Urothelium cell line (cell line): ENCODE measurements at places on chromosomes 2 and 18.

- peak; percentile 73 for DNase-seq
These were observed 1210.4 kb upstream of the ACVR2A start for GRCh38 chr2:146634230-146635097.

GRCh38 chr2:81513328-81513727, 1208.8 kb upstream of the LRRTM1 start:
- no peak for DNase-seq

- peak; percentile 62 for DNase-seq
These were observed 711 bp downstream of the SFXN5 start for GRCh38 chr2:73070643-73071359.

GRCh38 chr2:181781078-181781786, 100.9 kb upstream of the NEUROD1 start:
- no peak for DNase-seq

- DNase-seq, result no peak
These were observed 181.5 kb upstream of the ITGA4 start for GRCh38 chr2:181275643-181276070.

GRCh38 chr18:74625157-74625556, 27.5 kb downstream of the ZNF407 start:
- DNase-seq, result no peak

DNA sequence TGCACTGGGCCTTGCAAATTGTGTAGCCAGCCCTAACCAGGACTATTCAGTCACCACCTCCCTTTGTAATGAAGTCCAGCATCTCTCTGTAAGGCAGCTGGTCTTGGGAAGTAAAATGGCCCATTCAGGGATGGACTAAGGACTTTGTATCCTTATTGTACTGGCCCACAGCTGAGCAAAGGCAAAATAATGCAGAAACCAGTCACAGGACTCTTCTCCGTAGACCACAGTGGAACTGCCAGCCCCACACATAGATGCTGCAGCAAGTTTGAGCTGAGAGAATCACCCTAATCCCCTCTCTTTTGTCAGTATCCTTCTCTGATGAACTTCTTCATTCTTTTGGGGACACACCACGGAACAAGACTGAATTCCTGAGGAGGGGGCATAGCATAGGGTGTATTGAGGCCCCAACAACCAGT, 73.6 kb upstream of the RTN4 start:
- DNase-seq, result no peak

GRCh38 chr2:162677476-162677875, 161.1 kb downstream of the KCNH7 start:
- DNase-seq, result no peak

DNA sequence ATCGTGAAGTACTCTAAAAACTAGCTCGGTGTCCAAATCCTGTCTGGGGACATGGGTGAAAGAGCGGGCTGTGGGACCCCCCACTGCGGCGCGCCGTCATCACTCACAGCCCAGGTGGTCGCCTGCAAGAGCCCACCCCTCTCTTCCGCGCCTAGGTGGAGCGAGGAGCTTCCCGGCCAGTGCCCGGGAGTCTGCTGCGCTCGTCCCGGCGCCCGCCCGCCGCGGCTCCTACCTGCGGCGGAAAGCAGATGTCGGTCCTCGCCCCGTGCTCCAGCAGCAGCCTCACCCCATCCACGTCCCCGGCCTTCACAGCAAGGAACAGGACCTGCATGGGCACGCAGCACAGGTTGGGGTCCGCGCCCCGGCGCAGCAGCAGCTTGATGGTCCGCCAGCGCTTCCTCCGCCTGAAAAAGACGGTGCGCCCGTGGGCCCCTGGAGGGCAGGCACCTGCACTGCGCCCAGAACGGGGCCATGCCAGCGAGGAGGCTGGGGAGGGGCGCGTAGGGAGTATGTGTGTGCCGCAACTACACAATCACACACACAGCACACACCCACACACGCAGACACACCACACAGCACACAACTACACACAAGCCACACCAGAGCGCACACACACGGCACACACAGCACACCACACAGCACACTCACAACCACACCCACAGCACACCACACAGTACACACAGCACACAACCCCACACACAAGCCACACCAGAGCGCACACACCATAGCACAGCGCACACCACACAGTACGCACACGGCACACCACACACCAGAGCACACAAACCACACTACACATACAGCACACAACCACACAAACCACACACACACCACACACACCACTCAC, 37.4 kb downstream of the ANKMY1 start:
- DNase-seq, result no peak
